NCI-H345 (cell line): ENCODE measurements at places on chromosomes 4 and X.

DNA sequence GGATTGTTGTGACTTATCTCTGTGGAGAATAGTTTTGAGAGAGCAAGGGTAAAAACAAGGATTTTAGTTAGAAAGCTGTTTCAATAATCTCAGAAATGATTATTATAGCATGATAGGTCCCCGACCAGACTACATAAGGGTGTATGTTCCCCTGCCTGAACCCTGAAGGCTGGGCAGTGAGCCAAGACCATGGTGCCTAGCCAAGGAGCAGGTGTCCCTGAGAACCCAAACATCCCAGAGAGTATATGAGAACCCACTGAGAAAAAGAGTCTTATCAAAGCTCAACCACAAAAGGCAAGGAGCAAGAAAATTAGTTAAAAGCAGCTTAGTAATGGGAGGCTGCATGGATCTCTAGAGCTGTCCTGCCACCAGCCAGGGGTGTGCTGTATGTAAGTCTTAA, 94.9 kb upstream of the UNC5C start:
- no peak for DNase-seq

GRCh38 chrX:119573840-119574393, 446 bp upstream of the UBE2A start:
- DNase-seq: no peak

DNA sequence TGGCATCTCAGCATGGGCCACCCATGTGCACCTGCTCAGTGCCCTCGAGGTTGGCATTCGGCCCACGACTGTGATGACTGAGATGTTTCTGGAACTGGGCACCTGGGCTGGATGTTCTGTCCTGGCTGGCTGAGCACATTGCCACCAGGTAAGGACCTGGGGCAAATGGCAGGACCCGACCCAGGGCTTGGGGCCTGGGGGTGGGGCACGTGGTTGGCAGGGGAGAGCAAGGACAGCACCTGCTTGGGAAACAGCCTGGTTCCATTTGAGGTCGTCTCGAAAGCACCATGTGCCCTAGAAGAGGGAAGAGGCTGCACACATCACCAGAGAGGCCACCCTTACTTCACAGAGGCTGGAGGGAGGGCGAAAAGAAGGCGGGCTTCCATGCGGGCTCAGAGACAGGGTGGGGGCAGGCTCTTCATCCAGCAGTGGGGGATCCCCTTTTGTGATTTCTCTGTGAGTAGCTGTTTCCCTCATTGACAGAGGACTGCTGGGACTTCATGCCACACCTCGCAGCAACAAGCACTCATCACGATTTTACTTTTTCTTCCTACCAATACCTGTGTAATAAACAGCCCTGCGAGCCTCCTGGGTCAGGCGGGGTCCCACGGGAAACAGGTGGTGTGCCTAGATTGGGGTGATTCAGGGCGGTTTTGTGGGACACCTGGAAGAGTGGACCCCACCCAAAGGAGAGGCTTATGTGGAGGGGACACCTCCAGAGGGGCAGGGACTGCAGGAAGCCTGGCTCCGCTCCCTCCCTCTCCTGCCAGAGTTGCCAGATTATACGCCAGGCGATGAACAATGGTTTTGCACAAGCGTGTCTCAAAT, 12.0 kb downstream of the TMEM187 start:
- DNase-seq: no peak

- DNase-seq: no peak
These were observed 17.4 kb upstream of the RAB40A start for GRCh38 chrX:103536732-103537131.

DNA sequence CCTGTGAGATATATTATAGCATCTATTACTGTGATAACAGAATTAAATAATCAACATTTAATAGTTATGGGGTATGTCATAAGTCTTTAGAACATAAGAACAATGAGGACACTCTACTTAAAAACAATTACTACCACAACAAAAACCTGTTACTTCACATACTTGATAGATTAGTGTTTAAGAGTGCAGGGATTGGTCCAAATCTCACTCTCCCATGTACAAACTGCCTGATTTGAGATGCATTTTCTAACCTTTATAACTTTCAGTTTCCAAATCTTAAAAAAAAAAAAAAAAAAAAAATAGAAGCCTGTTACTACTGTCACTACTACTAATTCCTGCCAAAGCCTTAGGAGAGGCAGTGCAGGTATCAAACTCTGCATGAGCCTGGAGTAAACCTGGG, 5.6 kb downstream of the PCDH18 start:
- DNase-seq: no peak
